Sciatic nerve (tissue), 2 donors: ENCODE measurements at places on chromosomes 12 and 14. TPM values are rescaled to one million over a fixed set of nuclear protein-coding genes. Genes with fewer than 3 reads are reported as not detected.

- DNase-seq, result no peak
Observed at GRCh38 chr12:122544537-122544936, 17.5 kb downstream of the KNTC1 start.

GRCh38 chr14:94771158-94771905 is 1.4 kb upstream of the GSC start:
- peak; percentile 58 for DNase-seq

- DNase-seq, result no peak
Observed at GRCh38 chr12:125148316-125148715, 83.1 kb downstream of the AACS start.

DNA sequence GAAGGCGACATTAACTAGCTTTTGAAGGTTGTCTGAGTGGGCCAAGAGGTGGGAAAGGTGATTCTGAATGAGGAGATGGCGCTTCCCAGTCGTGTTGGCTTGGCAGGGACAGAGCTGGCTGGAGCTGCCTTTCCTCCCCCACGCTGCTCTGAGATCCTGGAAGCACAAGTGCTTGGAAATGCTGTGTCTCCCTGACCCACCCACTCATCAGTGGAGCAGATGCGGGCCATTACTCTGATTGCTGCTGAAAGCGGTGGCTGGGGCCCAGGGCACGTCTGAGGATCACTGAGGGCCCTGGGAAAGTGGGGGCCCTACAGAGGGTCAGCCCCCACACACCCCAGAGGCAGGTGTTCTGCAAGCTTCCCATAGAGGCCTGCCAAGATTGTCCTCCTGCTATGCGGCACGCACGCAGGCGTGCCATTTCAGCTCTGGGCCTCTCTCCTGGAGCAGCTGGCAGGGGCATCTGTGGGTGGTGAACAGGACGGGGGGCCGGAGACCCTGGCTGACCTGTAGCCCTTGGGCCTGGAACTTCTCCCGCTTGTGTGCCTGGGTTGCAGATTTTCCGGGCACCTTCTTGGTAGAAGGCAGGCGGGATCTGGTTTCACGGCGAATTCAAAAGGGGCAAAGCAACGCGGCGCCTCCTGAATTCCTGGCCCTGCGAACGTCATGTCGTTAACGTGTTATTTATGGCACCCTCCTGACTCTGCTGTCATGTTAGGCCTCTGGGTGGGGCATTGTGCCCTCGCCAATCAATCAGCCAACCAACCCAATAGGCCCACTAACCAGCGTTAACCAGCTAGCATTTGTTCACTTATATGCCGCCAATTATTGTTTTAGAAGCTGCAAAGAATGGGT is 133.8 kb upstream of the TBX3 start:
- no peak for DNase-seq

DNA sequence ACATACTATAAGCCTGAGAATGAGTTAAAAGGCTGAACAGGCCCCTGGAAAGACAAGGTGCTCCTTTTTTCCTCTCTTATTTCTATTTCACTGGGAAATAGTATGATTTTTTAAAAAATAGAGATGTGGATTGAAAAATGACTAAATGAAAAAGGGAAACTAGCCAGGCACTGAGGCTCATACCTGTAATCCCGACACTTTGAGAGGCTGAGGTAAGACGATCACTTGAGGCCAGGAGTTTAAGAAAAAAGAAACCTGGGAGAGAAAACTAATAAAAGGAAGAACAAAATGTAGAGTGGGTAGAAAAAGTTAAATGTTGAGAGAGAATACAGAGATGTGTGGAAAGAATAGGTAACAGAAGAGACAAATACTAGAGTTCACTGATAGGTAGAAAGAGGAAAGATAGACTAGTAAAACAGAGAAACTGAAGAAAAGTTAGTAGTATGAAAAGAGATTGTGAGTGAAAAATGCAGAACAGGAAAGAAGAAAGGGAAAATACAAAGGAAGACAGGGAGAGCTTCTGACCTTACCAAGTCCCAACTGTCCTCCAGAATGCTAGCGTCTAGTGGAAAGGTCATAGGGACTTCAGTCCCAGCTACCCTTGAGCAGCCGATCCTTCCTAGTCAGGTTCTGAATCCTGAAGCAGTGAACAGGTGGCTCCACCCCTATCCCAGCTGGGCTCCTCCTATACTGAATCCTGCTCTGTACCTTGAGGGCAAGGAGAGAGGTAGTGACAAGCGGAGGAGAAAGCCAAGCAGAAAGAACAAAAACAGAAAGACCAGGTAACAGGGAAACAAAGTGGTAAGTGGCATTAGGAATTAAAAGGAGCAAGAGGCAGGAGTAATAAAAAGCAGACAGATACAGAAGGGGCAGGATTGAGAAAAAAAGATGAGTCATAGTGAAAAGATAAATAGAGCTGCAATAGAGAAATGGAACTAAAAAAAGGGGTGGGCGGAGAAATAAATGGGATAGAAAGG is 7.3 kb downstream of the TMEM116 start:
- DNase-seq, result no peak

GRCh38 chr12:41205070-41205709 is 17.1 kb downstream of the PDZRN4 start:
- DNase-seq, result no peak

- DNase-seq, result no peak
Observed at GRCh38 chr12:25323581-25323982, 72.9 kb upstream of the KRAS start.

- peak; percentile 34 for DNase-seq
Observed at GRCh38 chr12:109735825-109736551, 22.4 kb downstream of the FAM222A start.

DLK1 gene
- total RNA-seq, result 0.22 TPM

TAS2R42 gene
- total RNA-seq, result not detected

KLHL33 gene
- total RNA-seq, result 2.1 TPM

RPGRIP1 gene
- total RNA-seq, result 0.45 TPM
